D721Med (cell line): ENCODE measurements at places on chromosomes 2 and 18.

DNA sequence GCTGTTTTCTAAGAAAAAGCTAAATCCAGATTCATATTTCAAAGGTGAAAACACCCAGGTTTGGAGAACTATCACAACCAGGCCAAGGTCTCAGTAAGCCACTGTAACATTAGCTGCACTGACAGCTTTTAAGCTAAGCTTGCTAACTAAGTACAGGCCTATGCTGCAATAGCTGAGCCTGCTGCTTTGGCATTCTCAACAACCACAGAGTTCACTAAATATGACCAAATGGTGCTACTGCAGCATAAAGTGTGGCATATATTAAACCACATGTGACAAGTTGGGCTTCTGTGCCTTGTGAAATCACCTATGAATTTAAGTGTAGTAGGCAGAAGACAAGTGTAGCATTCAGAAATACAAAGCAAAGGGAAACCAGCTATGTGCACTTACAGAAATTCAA is 206.7 kb downstream of the TCF4 start:
- no peak for DNase-seq

GRCh38 chr2:47265158-47265557 is 110.0 kb upstream of the STPG4 start:
- DNase-seq = no peak

DNA sequence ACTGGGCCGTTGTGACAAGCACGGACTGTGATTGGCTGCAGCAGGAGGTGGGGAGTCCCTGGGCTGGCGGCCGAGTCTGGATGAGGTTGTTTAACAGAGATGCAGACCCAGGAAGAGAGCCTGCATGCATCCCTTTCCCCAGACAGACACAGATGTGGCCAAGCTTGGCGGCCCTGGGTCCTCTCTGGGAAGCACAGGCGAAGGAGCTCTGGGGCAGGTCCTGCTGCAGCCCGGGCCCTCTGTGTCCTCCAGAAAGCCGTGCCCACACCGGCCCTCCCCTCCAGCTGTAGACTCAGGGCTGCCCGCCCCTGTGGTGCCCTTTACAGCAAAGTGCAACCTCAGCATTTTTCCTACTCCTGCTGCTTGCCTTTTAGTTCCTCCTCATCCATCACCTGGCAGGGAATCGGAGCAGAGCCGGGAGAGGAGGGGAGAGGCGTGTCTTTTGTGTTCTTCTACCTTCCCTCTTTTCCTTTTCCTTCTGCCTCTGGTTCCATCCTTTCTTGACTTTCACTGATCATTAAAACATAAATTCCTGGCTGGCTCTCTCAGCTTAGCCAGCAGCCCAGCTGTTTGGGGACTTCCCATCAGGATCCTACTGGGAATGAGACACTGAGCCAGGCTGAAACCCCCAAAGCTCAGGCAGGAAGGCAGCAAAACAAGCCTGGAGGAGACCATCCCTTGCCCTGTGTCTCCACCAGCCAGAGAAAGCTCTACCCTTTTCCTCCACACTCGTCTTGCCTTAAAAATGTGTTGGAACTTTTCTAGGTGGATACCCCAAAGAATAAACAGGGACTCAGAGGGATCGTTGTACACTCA is 75.0 kb downstream of the CTIF start:
- DNase-seq = no peak

GRCh38 chr2:158487419-158487818 is 30.7 kb downstream of the PKP4 start:
- DNase-seq = no peak

DNA sequence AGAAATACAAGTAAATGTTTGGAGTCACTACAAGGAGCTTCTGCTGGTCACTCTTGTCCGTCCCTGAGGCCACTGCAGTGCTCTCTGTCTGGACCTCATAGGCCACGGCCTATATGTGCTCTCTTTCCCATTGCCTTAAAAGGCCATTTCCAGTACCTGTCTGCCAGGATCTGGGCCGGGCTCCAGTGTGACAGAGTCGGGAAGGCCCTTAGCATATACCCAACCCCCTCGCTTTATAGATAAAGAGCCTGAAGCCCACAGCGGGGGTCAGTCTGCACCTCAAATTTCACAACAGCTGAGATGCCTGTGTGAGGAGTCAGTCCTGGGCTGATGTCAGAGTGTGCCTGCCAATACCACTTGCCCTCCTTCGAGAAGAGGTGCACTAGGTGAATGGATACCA is 39.9 kb downstream of the ADD2 start:
- no peak for DNase-seq

GRCh38 chr2:240427729-240428128 is 7.7 kb upstream of the GPC1 start:
- no peak for DNase-seq

- DNase-seq = no peak
Measured at GRCh38 chr2:239814116-239814860, 210.9 kb downstream of the NDUFA10 start.

- DNase-seq = no peak
Measured at GRCh38 chr2:240911641-240912265, 5.6 kb downstream of the CROCC2 start.

DNA sequence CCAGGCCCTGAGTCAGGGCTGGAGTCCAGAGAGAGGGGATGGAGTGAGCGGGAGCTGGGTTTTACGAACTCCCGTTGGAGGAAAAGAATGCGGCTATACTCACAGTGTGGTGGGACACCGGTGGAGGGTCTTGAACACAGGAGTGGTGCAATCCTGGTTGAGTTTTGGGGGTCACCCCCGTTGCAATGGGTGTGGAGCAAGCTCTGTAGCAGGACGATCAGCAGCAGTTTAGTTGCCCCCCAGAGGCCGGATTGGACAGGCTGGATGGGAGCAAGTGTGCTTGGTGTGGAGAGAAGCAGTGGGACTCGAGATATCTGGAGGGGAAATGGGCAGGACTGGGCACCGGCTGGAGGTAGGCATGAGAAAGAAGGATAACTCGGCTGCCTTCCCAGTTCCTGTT is 72.3 kb upstream of the TWIST2 start:
- DNase-seq = no peak

DNA sequence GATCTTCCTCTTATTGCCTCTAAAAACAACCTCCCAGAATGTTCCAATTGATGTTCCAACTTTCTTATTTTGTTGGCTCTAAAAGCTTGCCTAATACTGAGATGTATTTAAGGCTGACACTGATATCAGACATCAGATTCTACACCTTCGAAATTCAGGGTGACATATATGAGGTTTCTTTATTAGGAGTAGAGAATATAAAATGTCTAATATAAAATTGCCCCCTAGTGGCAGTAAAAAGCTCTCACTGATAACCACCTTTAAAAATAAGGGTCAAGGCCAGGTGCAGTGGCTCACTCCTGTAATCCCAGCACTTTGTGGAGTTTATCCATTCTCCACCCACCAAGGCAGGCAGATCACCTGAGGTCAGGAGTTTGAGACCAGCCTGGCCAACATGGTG is 789.7 kb upstream of the SLC39A10 start:
- DNase-seq = no peak

GRCh38 chr2:181806039-181806392 is 85.5 kb upstream of the ITPRID2 start:
- DNase-seq = no peak

- no peak for DNase-seq
Measured at GRCh38 chr2:10338270-10339188, 35.8 kb downstream of the HPCAL1 start.

DNA sequence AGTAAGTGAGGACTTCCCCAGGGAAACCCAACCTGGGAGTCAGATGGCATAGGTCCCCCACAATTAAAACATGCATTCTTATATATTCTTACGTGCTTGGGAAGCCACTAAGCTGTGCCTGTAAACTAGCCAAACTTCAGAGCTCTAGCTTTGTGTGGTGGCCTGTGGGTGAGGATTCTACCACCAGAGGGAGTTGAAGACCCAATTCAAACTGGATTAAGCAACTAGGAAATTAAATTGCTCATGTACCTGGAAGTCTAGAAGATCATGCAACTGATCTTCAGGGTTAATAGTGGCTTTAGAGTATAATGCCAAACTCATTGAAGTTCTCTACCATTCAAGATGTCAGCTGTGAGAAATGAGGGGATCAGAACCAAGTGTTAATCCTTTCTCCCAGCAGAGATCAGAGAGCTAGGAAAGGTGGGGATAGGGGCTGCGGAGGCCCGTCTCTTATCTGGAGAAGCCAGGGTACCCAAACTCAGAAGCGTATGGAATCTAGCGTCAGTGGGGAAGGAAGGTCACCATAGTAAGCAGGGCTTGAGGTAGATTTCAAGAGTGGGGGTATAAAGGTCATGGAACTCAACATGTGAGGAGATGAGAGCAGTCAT is 53.2 kb upstream of the CCDC85A start:
- DNase-seq = no peak

DNA sequence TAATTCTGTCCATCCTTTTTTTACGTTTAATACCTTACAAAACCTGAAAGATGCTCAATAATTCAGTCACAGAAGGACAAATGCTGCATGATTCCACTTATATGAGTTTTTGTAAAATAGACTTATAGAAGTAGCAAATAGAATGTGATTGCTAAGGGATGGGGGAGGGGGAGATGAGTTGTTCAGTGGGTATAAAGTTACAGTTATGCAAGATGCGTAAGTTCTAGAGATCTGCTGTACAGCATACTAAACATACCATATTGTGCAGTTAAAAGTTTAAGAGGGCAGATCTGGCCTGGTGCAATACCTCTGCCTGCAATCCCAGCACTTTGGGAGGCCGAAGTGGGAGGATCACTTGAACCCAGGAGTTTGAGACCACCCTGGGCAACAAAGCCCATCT is 78.8 kb downstream of the TET3 start:
- no peak for DNase-seq

DNA sequence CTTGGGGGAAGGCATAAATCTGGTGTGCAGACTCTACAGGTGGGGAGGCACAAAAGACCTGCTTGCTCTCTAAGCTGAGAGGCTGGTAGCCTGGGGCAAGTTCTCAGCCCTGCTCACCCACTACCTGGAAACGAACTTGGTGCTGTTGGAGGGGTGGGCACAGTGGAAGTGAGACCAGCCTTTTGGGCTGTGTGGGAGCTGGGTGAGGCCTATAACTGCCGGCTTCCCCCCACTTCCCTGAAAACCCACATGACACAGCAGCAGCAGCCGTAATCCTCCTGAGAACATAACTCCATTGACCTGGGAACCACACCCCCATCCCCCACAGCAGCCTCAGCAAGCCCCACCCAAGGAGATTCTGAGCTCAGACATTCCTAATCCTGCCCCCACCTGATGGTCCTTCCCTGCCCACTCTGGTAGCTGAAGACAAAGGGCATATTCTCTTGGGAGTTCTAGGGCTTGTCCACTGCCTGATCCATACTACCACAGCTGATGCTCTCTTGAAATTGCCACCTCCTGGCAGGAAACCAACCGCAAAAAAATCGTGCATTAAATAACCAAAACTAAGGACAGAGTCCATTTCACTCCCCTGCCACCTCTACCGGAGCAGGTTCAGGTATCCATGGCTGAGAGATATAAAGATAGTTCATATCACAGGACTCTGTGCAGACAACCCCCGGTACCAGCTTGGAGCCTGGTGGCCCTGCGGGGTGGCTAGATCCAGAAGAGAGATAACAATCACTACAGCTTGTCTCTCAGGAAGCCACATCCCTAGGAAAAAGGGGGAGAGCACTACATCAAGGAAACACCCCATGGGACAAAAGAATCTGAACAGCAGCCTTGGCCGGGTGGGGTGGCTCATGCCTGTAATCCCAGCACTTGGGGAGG is 178.1 kb downstream of the NDUFA10 start:
- DNase-seq = no peak

DNA sequence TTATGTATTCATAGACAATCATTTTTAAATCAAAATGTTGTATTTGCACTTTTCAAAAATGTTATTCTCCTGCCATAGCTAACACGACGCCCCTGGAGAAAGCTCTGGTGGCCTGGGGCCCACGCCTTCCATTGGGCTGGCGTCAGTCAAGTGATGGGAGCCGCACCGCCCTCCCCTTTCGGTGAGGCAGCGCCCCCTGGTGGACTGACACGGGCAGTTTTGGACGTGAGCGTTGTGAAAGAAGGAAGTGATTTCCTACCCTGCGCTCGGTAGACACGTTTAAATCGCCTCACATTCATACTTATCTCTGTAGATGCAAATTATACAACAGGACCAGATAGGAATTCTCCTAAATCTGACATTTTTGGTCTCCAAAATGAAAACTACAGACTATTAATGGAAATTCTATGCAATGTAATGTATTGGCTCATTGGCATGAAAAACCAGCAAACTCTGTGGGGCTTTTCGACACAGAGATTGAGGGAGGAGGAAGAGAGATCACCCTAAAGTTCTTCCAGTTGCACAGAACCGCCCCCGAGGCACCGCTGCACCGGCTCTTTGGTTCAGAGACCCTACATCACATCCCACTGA is 326.2 kb upstream of the SOX11 start:
- DNase-seq = peak; percentile 57

GRCh38 chr2:19868701-19869580 is 32.8 kb downstream of the TTC32 start:
- DNase-seq = no peak

DNA sequence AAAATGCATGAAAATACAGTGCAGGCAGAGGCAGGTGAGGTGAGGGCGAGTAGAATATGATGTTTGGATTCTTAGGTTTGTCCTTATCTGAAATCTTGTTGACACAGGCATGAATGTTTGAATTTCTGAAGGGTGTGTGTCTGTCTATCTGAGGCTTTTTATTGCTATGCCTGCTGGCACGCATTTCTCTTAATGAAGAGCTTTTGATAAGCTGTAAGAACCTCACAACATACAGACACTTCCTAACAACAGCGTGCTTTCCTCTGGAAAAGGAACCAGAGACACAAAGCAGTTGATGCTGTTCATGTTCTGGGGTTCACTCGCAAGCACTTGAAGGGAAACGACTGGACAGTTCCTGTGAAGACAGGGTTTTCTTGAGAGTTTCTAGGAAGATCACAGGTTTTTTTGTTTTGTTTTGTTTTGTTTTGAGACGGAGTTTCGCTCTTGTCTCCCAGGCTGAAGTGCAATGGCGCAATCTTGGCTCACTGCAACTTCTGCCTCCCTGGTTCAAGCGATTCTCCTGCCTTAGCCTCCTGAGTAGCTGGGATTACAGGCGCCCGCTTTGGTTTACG is 33.3 kb upstream of the CABLES1 start:
- DNase-seq = no peak

DNA sequence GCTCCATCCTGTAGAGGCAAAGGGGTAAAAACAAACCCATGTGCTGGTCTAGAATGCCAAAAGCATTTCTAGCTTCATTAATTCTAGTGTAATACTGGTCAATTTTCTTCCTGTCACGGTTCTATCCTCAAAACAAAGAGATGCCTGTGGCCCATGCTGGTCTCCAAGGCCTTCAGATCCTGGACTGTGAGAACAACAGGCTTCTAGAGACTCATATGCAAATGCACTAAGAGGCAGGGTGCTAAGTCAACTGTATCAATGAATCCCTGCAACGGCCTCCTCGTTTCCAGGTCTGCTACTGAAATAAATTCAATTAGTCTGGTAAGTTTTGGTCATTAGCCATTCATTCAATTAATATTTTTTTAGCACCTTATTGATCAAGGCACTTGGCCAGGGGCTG is 4.0 kb downstream of the IFT172 start:
- DNase-seq = no peak

GRCh38 chr2:34789169-34789568 is 1190.1 kb upstream of the FAM98A start:
- DNase-seq = no peak

- no peak for DNase-seq
Measured at GRCh38 chr18:34550902-34551301, 159.2 kb upstream of the DTNA start.

- DNase-seq = no peak
Measured at GRCh38 chr2:195468771-195469170, 188.3 kb upstream of the SLC39A10 start.
